ENCODE measurements at places on chromosomes 16 and 17.

- DNase-seq, result no peak
Observed at GRCh38 chr17:40022497-40022896, 7.3 kb downstream of the CSF3 start.

- DNase-seq, result peak; percentile 76
Observed at GRCh38 chr17:1720856-1721386, 3.6 kb upstream of the WDR81 start.

- no peak for DNase-seq
Observed at GRCh38 chr17:33667052-33667509, 374.0 kb upstream of the ASIC2 start.

GRCh38 chr16:47578573-47578972, 117.4 kb downstream of the PHKB start:
- no peak for DNase-seq

DNA sequence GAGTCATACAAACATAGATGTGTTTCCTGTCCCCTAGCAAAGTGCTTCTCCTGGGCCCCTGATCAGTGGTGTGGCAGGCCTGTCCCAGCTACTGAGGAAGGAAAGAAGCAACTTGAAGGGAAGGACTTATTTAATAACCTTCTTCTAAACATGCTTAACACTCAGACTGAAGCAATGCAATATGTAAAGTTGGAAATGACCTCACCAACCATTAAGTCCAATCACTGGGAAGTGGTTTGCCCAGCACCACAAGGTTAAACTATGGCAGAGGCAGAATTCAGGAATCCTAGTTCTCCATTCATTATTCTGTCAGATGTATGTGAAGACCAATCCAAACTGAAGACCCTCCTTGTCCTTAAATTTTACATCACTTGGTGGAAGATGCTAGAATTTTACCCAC, 39.1 kb downstream of the CENPV start:
- DNase-seq, result no peak

GRCh38 chr16:2026461-2027023, at the start of gene NHERF2:
NHERF2 (plus strand) TSS chr16:2026902; CDS start chr16:2027006, 104 bp downstream.
- DNase-seq, result no peak

GRCh38 chr16:81996664-81997509, 14.4 kb downstream of the SDR42E1 start:
- DNase-seq, result no peak

- DNase-seq, result no peak
Observed at GRCh38 chr17:61537264-61537771, 53.7 kb downstream of the NACA2 start.

DNA sequence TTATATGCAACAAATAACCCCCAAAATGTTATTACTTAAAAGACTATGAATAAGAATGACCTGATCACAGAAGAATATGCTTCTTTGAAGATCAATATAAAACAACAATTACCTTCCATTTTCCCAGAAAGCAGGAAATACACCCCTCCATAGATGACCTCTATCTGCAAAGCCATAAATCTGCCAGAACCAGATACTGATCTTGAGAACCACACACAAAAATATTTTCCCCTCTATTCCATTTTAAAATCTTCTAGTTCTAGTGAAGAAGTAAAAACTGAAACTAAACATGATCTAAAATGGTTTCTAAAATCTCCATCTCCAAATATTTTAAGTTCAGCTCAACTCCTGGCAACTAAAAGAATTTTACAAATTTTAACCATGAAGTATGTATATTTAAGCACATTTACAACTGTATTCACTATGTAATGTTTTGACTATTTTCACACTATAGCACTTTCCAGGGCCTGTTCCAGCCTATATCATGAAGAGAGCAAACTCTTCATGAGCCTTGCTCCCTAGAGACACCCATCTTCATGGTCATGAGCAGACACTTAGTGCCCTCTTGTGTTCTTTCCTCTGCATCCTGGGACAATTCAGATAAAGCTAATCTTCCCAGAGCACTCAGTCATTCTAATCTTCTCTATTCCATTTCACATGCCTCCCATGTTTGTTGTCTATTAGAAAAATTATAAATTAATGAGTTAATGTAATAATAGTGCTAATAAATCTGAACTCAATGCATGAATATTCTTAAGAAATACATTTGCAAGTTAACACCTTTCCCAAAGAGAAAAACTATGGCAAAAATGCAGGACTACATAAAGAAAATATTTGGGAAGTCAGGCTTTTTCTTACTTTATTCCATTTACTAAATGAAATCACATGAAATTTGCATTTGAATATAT, 87.0 kb downstream of the HELZ start:
- DNase-seq, result peak; percentile 73

DNA sequence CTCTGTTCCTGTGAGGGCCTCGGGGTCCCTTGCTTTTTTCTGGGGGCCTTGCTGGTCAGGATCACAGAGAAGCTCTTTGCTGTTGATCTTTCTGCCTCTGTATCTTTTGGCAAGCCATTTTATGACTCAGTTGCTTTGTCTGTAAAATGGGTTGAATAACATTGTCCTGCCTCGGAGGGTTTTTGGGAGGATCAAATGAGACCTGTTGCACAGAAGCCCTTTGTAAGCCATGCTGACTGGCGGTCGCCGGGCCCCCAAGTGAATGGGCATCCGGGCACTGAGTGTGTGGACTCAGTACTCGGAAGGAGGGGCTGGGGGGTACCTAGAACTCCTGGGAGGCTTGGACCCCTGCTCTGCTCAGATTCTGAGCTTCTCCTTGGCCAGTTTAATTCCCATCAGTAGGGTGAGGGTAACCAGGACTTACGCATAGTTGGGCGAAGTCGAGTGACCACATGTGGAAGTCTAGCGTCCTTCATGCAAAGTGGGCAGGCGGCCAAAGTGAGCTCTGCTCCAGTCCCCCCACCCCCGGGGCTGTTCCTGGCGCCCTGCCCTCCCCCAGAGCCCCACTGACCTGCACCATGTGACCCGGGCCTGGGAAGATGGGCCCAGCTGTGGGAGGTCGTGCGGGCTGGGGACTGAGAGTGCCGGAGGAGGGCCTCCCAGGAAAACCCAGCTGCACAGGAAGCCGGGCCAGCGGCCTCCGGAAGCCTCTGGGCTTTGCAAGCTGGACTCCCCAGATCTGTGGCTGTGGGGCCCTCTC, 284.0 kb downstream of the SEC14L1 start:
- peak; percentile 82 for DNase-seq

All from eye (tissue), 1 donor.